Activated CD4-positive, alpha-beta T cell treated with anti-CD3 and anti-CD28 coated beads, Interleukin-2, amount 50 U/mL, for 48 hours (primary cell): ENCODE measurements at places on chromosomes 1 and 21.

DNA sequence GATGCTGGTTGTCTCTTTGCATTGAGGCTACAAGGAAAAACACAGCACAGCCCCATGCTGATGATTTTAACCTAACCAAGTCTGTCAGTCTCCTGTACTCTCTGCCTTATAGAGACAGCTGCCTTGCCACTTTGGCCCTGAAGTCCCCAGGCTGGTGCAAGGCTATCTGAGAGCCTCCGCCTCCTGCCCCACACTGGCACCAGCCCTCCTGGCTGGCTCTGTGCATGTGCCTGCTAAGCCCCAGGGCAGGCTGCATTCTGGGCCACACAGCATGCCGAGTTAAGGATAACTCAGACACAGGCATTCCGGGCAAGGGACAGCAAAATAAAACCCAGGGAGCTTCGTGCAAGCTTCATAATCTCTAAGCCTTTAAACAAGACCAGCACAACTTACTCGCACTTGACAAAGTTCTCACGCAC is 910 bp downstream of the RUNX1 start:
- no peak for DNase-seq

GRCh38 chr1:180042988-180043622 is 88.5 kb downstream of the CEP350 start:
- no peak for DNase-seq

DNA sequence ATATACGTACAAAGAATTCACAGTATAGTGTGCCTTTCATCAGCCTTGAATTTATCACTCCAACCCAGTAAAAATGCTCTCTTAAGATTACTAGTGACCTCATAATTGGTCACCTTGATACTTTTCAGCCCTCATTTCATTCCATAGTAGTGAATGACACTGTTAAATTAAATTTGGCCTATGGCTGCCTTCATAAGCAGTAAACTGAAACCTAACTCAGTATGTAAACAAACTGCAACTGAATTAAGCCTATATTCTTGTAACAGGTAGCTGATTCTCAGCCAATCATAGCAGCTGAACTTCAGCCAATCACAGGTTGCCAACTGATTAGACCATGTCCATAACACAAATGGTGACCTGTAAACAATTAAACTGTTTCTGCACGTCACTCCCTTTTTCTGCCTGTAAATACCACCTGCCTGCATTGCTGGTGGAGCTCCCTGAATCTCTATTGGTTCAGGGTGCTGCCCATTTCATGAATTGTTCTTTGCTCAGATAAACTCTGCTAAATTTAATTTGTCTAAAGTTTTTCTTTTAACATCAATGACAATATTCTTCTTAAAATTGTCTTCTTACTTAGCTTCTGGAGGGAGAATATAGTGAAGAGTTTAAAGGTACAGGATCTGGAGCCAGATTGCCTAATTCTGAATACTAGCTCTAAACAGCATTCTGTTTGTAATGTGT is 24.0 kb upstream of the CAMSAP2 start:
- no peak for DNase-seq

- DNase-seq = no peak
These were observed 5.0 kb downstream of the C1orf226 start for GRCh38 chr1:162386292-162387225.

GRCh38 chr1:238029126-238029525 is 138.4 kb upstream of the ZP4 start:
- DNase-seq = no peak

- DNase-seq = no peak
These were observed 35.4 kb upstream of the ZNF496 start for GRCh38 chr1:247366926-247367645.

- DNase-seq = no peak
These were observed 41.6 kb downstream of the PCNX2 start for GRCh38 chr1:233253832-233254331.

GRCh38 chr1:169113613-169114119 is 7.2 kb downstream of the ATP1B1 start:
- no peak for DNase-seq

GRCh38 chr21:34594566-34595234 is 20.2 kb downstream of the RCAN1 start:
- no peak for DNase-seq

GRCh38 chr1:6424000-6424565 is 493 bp upstream of the ESPN start:
- DNase-seq = no peak
